ENCODE measurements at places on chromosomes 11 and 22.

GRCh38 chr11:116517077-116517476, 255.7 kb downstream of the BUD13 start:
- DNase-seq, result no peak

DNA sequence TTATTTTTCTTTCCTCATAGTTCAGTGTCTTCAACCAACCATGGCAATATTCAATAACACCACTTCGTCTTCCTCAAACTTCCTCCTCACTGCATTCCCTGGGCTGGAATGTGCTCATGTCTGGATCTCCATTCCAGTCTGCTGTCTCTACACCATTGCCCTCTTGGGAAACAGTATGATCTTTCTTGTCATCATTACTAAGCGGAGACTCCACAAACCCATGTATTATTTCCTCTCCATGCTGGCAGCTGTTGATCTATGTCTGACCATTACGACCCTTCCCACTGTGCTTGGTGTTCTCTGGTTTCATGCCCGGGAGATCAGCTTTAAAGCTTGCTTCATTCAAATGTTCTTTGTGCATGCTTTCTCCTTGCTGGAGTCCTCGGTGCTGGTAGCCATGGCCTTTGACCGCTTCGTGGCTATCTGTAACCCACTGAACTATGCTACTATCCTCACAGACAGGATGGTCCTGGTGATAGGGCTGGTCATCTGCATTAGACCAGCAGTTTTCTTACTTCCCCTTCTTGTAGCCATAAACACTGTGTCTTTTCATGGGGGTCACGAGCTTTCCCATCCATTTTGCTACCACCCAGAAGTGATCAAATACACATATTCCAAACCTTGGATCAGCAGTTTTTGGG, at the start of gene OR51T1:
Gene OR51T1, plus strand, starts transcription at position 41 of the 641 bp plus-strand sequence. Its CDS starts 0 bp downstream, at position 41.
- DNase-seq, result no peak

DNA sequence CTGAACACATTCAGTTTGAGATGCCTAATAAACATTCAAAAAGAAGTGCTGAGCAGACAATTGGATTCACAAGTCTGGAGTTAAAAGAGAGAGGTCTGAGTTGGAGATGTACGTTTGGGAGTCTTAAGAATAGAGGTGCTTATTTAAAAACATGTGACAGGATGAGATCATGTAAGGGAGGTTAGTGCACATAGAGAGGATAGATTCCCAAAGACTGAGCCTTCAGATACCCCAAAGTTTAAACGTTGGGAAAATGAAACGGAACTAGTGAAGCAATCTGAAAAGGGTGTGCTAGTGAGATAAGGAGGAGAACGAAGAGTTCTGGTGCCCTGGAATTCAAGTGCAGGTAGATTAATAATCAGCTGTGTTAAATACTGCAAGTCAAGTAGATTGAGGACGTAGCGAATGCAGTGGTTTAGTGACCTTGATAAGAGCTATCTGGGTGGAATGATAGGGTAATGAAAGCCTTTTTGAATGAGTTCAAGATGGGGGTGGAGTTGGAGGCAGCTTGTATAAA, 63.7 kb downstream of the HIPK3 start:
- no peak for DNase-seq

GRCh38 chr11:94754819-94755218, 13.3 kb upstream of the AMOTL1 start:
- DNase-seq, result no peak

DNA sequence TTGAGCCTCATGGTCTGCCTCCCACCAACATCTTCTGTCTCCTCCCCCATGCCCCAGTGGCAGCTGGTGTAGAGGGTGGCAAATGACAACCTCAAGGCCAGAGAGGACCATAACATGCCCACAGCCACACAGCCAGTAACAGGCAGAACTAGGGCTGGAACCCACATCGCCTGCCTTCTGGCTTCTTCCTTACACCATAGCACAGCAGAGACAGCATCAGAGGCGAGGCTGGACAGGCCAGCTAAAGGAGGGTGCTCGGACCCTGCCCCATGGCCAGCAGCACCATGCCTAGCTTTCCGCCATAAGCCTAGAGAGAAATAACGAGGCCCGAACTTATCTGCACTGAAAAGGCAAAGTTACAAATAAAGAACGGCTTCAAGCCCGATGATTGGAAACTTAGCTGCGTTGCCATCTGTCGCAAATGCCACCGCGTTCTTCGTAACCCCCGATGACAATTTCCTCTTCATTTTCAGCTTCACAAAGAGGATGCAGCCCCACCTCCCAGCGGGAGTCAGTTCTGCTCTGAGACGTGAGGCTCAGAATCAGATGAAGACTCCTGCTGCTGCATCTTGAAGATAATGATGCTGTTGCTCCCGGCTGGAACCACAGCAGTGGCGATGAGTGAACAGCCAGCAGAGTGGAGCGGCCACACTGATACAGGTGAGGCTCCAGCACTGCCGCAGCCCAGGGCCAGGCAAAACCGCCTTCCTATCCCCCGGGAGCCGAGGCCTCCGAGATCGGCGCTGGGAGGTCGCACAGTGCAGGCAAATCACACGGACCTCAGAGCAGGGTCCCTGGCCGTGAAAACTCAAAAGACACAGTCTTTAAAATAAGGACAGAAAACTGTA, 73.8 kb upstream of the RTL6 start:
- DNase-seq, result no peak

DNA sequence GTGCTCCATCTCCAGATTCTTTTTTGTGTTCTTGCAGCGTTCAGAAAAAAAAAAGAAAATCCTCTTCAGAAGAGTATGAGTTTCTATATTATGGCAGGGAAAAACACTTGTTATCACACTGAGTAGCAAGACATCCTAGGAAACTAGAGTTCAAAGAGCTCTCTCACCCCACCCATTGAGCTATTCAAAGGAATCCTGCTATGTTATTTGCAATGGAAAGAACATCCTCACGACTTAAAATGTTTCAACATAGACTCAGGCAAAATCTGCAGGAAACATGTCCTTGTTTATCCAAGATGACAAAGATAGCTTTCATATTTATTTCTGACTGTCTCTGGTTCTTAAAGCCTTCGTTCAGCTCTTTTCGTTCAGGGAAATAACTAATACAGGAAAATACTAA, 331.6 kb upstream of the ANO5 start:
- no peak for DNase-seq

GRCh38 chr11:92628401-92629292, 340.8 kb upstream of the MTNR1B start:
- DNase-seq, result no peak

DNA sequence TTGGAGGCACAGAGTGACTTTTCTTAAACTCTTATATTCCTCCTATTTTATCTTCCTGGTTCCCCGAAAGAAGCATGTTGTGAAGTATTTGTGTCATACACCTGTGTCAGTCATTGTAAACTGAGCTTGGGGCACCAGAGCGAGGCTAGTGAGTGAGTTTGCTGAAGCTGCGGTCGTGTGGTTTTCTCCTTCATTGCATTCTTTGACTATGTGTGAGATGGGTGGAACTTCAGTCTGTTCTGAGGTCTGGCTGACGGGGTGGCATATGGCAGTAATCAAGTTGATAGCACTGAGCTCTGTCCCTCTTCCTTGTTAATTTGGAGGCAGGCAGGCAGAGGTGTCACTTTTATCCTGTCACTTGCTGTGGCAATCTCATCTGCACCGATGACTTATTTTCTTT, 4.2 kb downstream of the VPS26B start:
- DNase-seq, result no peak

Data from effector CD8-positive, alpha-beta T cell (primary cell).